ENCODE measurements at places on chromosomes 13 and 19. TPM values are rescaled to one million over a fixed set of nuclear protein-coding genes. Genes with fewer than 3 reads are reported as not detected.

TDRD3 gene
- 9.1 TPM for total RNA-seq

GPC6 gene
- 22.6 TPM for total RNA-seq

ADM5 gene
- total RNA-seq: not detected

EPSTI1 gene
- total RNA-seq: 9.4 TPM

SULT2A1 gene
- not detected for total RNA-seq

SH2D3A gene
- not detected for total RNA-seq

DLEU7 gene
- total RNA-seq: not detected

- peaks cover 10% of the 10 kb centered on the region for H3K4me1 ChIP-seq
- H3K27ac ChIP-seq: peak within 1 kb of the TSS; percentile 83
- no peaks in the 10 kb centered on the region for H3K36me3 ChIP-seq
- no peak within 1 kb of the TSS for H3K4me3 ChIP-seq
- DNase-seq: no peak
These were observed at the start of gene MISP for GRCh38 chr19:750640-751423. TSS of gene MISP (plus strand) at chr19:751112. CDS start at chr19:756947, 5,835 bp downstream.

- H3K27ac ChIP-seq: peak overlapping the region; percentile 9
- peaks cover 14% of the 10 kb centered on the region for H3K4me1 ChIP-seq
- peaks cover 1% of the 10 kb centered on the region for H3K27me3 ChIP-seq
- DNase-seq: peak; percentile 93
- H3K36me3 ChIP-seq: no peaks in the 10 kb centered on the region
- H3K4me3 ChIP-seq: no peak overlapping the region
These were observed 33.8 kb upstream of the GTF2F2 start for GRCh38 chr13:45086484-45086883.

DNA sequence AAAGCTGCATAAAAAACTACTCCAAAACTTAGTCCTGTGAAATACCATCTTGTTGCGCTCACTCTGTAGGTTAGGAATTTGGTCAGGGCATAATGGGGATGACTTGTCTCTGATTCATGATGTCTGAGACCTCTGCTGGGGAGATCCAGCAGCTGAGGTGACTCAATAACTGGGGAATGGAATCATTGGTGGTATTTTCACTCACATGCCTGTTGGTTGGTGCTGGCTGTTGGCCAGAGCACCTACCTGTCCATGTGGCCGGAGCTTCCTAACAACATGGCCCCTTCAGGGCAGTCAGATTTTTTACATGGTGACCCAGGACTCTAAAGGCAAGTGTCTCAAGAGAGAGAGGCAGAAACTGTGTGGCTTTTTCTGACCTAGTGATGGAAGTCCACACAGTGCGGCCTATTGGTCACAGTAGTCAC is 7.4 kb upstream of the ESD start:
- DNase-seq: peak; percentile 94
- H3K4me3 ChIP-seq: no peak overlapping the region
- no peaks in the 10 kb centered on the region for H3K36me3 ChIP-seq
- H3K4me1 ChIP-seq: peaks cover 20% of the 10 kb centered on the region
- no peaks in the 10 kb centered on the region for H3K27me3 ChIP-seq

DNA sequence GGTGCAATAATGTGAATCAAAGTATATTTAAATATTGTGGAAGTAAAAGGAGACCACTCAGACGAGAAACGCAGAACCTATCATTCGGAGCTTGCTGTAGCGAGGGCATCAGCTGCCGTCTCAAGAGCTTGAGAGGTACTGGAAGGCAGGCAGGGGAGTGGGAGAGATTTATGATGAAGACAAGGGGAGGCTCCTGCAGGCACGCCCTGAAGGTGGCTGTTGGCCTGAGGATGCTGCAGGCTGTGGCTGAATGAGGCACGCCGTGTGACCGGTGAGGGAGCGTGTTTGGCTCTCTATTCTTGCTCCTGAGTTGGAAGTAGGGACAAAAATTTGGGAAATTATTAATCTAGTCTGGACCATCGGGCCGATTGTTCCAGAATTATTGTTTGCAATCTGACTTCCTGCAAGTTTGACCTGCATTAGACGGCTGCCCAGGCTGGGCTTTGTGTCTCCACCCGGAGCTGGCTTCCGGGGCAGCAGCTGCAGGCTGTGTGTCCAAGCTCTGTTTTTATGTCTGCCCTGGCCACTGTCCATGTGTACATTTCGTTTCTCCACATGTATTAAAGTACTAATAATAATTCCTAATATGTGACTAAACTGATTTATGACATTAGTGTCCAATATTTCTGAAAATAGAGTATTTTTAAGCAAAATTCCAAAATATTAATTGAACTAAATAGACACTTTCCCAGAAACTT is 91.1 kb upstream of the ANKRD10 start:
- H3K27ac ChIP-seq: peak overlapping the region; percentile 95
- no peaks in the 10 kb centered on the region for H3K36me3 ChIP-seq
- H3K4me3 ChIP-seq: peak overlapping the region; percentile 57
- H3K4me1 ChIP-seq: peaks cover 28% of the 10 kb centered on the region

GRCh38 chr13:76499891-76500290 is 386.3 kb downstream of the KCTD12 start:
- no peaks in the 10 kb centered on the region for H3K36me3 ChIP-seq
- H3K4me3 ChIP-seq: no peak overlapping the region
- DNase-seq: no peak
- no peak overlapping the region for H3K27ac ChIP-seq
- peaks cover 71% of the 10 kb centered on the region for H3K27me3 ChIP-seq

GRCh38 chr13:59176775-59177174 is 987.0 kb downstream of the DIAPH3 start:
- no peak overlapping the region for H3K4me3 ChIP-seq
- H3K27ac ChIP-seq: no peak overlapping the region
- no peaks in the 10 kb centered on the region for H3K4me1 ChIP-seq
- DNase-seq: no peak

DNA sequence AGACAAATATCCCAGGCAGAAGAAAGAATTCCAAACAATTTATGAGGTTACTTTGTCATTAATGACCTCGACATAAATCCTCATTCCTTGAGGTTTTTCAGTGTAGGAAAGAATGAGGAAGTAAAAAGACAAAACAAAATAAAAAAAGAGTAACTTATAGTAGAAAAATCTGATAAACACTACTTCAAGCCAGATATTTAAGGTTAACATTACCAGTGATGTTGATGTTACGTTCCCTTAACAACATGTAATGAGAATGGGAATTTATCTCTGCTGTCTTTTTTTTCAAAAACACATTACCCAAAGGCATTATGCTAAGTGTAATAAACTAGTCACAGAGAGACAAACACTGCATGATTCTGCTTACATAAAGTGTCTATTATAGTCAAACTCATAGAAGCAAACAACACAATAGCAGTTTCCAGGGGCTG is 935.1 kb downstream of the SLITRK1 start:
- no peak overlapping the region for H3K4me3 ChIP-seq
- no peaks in the 10 kb centered on the region for H3K36me3 ChIP-seq
- H3K4me1 ChIP-seq: 0 out of 2 replicates have a peak, but pooled peaks cover 9% of the 10 kb centered on the region

DNA sequence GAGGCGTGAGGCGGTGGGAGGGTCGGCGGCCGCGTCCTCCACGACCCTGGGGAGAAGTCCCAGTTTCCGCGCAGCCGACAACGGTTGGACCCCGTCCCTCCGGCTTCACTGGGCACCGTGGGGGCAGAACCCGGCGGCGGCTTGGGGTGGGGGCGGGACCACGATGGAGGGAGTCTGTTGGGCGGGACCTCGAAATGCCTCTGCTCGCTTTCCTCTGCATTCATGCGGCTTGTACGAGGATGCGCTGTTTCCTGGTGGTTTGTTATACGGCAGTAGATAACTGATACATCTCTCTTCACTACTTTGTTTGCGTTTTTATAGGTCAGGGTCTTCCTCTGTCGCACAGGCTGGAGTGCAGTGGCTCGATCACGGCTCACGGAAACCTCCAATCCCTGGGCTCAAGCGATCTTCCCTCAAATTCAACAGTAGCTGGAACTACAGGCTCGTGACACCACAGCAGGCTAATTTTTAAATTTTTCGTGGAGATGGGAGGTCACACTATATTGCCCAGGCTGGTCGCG is 24.6 kb upstream of the ZNF846 start:
- no peaks in the 10 kb centered on the region for H3K4me1 ChIP-seq
- H3K36me3 ChIP-seq: no peaks in the 10 kb centered on the region
- H3K27me3 ChIP-seq: no peaks in the 10 kb centered on the region
- peak; percentile 76 for DNase-seq

DNA sequence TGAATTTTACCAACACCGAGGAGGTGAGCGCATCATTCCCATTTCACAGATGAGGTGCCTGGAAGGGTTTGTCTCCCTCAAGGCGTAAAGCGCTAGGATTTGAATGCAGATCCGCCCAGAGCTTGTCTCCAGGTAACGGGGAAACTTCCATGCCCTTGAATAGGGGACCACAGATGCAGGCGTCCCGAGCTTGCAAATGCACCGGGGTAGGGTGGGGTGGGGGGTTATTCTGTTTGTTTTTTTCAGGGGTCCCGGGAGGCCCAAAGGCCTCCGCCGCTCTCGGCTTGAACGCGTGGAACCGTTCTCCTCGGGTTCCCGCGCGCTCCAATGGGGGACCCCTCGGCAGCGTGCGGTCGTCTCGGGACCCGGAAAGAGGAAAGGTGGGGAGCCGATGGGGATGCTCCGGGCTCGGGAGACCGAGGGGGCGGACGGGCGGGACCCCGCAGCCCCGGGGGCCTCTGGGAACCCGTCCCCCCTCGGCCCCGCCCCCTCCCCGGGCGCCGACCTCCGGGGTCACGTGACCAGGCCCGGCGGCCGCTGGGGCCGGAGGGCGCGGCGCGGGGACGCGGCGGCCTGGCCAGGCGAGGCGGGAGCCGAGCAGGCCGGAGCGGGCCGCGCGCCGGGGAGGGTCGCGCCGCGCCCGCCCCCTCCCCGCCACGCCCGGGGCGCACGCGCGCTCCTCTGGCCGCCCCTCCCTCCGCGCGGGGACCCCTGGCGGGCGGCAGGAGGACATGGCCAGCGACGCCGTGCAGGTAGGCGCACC is at the start of gene PKN1:
Gene PKN1 (plus strand): TSS at position 516 of the 763 bp plus-strand sequence. CDS start 216 bp downstream, at position 732.
- H3K4me1 ChIP-seq: peaks cover 14% of the 10 kb centered on the region
- DNase-seq: peak; percentile 75
- no peaks in the 10 kb centered on the region for H3K36me3 ChIP-seq

DNA sequence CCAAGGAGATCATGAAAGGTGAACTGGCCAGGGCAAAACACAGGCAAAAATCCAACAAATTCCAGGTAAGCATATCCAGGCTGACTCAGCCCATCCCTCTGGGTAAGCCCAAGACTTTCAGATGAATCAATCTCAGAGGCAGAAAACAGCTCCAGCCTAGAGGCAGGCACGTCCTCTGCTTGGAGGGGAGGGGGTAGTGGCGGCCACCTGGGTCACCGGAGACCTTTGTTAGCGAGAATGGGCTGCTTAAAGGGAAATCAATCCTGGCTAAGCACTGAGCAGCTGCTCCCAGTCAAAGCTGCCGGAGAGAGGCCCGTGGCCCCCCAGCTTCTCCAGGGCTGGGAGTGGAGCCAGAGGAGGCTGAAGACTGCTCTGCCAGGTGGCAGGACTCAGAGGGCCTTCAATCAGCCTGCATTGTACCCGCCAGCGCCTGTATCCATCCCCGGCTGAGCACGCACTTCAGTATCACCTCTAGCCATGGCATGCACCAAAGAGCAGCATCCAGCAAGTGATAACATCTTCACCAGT is 48.2 kb downstream of the PIN1 start:
- H3K4me1 ChIP-seq: no peaks in the 10 kb centered on the region
- no peak for DNase-seq
- no peaks in the 10 kb centered on the region for H3K36me3 ChIP-seq

DNA sequence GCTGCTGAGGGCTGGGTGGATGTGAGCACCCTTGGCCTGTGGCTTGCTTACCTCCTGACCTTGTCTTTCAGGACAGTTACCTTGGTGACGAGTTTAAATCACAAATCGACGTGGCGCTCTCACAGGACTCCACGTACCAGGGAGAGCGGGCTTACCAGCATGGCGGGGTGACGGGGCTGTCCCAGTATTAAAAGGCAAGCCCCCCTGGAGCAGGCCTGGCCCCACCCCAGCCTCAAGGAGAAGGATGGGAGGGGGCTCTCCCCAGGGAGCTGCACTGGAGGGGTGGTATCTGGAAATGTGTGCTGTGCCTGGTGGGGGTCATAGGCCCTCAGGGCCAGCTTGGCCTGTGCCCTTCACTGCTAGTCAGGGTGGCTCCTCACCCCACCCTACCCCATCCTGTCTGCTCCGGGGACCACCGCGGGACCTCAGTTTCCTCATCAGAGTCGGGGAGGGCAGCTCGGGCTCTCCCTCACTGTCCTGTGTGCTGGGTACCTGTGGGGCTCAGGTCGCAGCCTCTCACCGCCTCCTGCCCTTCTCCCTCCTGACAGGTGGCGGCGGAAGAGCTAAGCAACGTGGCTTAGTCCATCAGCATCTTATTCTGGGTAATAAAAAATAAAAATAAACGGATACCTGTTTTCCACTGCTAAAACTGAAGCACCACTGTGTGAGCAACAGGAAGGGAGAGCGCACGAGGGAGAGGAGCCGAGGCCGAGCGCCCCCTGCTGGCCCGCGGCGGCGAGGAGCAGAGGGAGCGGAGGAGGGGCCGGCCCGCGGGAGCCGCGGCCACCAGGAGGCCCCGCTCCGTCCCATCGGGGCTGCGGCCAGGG is 29.8 kb downstream of the CERS1 start:
- H3K4me1 ChIP-seq: no peaks in the 10 kb centered on the region
- H3K27ac ChIP-seq: no peak overlapping the region
- no peak overlapping the region for H3K4me3 ChIP-seq
- H3K27me3 ChIP-seq: no peaks in the 10 kb centered on the region
- DNase-seq: peak; percentile 80

GRCh38 chr13:114151565-114152284 is 19.3 kb upstream of the RASA3 start:
- no peak overlapping the region for H3K27ac ChIP-seq
- H3K36me3 ChIP-seq: no peaks in the 10 kb centered on the region
- H3K4me3 ChIP-seq: no peak overlapping the region
- peak; percentile 36 for DNase-seq
- H3K4me1 ChIP-seq: no peaks in the 10 kb centered on the region
- no peaks in the 10 kb centered on the region for H3K27me3 ChIP-seq

DNA sequence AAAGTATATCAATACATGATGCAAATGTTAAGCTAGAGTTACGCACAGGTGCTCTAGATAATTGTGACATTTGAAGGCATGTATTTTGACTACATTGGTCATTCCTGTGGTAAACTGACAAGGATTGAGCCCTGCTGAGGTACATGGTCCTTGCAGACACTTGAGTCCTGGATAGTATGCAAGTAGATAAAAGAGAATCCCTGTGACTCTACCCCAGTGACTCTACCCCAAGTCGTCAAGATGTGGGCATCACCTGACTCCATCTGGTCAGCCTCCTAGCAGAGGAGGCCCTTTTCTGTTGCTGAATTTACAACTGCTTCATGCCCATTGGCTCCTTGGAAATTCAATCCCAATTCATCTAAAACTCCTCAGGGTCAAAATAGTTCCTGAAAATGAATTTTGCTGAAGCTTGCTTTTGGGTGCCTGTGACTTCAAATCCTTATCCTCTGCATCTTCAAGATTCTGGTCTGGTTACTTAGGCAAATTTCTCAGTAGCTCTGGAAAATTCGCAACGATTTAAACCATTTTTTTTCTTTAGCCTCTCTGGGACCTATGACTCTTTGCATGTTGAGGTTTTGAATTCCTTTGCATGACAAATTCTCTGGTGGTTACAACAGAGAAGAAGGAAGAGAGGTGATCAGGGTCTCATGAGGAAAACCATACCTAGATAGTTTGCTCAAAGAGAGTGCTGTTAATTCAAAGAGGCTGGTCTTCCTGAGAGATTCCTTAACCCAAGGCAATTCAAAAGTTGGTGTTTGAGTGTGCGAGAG is 422.1 kb downstream of the FGF9 start:
- H3K27me3 ChIP-seq: no peaks in the 10 kb centered on the region
- H3K4me1 ChIP-seq: peaks cover 16% of the 10 kb centered on the region
- H3K27ac ChIP-seq: peak overlapping the region; percentile 34
- H3K36me3 ChIP-seq: no peaks in the 10 kb centered on the region
- peak; percentile 66 for DNase-seq
